ENCODE measurements at places on chromosomes 11 and 22.

DNA sequence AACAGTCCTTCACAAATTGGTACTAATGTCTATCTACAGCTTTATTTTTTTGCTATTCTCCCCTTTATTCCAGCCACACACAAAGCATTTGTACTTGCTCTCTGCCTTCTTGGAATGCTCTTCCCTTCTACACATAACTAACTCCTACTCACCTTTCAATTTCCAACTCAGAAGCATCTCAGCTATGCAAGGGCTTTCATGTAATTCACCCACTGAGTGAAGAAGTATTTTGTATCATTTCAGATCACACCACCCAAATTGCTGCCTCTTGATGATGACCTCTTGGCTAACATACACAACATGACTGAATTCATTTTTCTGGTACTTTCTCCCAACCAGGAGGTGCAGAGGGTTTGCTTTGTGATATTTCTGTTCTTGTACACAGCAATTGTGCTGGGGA, at the start of gene OR4X2:
TSS of gene OR4X2 (plus strand) at position 301 of the 400 bp plus-strand sequence. CDS start at position 301, 0 bp downstream.
- no peak for DNase-seq

GRCh38 chr11:64753380-64754123, 6.2 kb downstream of the PYGM start:
- DNase-seq: no peak

GRCh38 chr11:133965031-133965601, 8.3 kb upstream of the IGSF9B start:
- DNase-seq: no peak

DNA sequence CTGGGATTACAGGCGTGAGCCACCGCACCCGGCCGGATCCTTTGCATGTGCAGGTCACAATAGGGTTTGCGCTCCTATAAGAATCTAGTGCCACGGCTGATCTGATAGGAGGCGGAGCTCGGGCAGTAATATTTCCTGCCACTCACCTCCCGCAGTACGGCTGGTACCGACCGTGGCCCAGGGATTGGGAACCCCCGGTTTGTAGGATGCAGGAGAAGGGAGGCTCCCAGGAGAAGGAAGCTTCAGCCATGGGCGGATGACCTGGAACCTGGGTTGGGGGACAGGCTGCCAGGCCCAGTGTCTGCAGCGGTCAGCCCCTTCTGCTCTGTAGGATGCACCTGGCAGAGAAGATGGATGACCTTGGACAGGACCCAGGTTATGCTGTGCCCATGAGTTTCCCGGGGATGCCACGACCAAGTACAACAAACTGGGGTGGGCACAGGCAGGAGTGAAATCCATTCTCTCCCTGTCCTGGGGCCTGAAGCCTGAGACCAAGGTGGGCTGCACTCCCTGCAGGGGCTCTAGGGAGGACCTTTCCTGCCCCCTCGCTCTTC, 818.9 kb downstream of the BRD1 start:
- DNase-seq: no peak

- no peak for DNase-seq
Observed at GRCh38 chr11:104764710-104765045, 133.6 kb downstream of the CASP12 start.

All from NCI-H2171 treated with DMSO at 0.1 percent for 48 hours (cell line).